ENCODE measurements at places on chromosomes 2 and 18.
A peak's percentile ranks its signal among the peaks of the same experiment; 100 is the strongest.

DNA sequence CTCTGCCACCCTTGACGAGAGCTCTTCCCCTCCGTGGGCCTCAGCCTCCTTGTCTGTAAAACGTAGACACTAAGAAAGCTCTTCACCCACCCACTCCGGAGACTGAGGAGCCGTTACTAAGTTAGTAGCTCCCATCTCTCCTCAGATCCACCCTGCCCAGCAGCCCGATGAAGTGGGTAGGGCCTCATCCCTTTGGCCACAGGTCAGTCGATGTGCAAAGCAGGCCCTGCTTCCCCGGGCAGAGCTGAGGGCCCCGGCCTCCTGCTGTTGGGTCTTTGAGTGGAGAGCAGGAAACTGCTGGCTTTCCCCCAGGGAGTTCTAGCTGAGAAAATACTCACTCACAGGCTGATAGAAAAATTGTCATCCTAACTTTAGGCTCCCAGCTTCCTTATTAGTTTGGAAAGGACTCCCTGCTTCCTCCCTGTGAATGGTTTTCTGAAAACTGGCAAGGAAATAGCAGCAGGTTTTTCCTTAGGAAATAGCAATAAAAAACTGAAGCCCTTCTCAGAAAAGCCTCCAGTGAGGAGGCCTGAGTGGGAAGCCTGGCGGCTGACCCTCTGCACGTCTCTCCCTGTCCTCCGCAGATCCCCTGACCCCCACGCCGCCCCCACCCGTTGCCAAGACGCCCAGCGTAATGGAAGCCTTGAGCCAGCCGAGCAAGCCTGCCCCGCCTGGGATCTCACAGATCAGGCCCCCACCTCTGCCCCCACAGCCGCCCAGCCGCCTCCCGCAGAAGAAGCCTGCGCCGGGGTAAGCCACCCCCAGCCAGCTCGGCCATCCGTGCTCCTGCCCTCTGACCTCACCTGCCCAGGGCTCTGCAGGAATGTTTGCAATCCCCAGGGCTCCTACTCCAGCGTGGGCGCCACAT is 30.2 kb downstream of the ITGB1BP1 start:
- H3K4me1 ChIP-seq, result no peaks in the 10 kb centered on the region
- no peak overlapping the region for H3K4me3 ChIP-seq
- no peaks in the 10 kb centered on the region for H3K36me3 ChIP-seq
- H3K27ac ChIP-seq, result no peak overlapping the region
- no peak for DNase-seq

DNA sequence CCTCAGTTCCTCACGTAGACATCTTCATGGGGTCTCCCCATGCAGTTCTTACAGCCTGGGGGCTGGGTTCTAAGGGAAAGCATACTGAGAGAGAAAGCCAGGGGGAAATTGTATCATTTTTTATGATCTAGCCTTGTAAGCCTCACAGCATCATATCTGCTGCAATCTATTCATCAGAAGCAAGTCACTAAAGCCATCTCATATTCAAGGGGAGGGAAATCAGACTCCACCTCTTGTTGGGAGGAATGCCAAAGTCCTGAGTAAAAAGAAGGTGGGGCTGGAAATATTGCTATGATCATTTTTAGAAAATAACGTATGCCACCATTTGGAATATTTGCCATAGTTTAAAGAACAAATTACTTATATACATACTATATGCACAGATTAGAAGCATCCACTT is 304.6 kb downstream of the TXNL1 start:
- no peaks in the 10 kb centered on the region for H3K36me3 ChIP-seq
- DNase-seq, result no peak
- no peaks in the 10 kb centered on the region for H3K27me3 ChIP-seq
- no peak overlapping the region for H3K27ac ChIP-seq
- no peak overlapping the region for H3K4me3 ChIP-seq

DNA sequence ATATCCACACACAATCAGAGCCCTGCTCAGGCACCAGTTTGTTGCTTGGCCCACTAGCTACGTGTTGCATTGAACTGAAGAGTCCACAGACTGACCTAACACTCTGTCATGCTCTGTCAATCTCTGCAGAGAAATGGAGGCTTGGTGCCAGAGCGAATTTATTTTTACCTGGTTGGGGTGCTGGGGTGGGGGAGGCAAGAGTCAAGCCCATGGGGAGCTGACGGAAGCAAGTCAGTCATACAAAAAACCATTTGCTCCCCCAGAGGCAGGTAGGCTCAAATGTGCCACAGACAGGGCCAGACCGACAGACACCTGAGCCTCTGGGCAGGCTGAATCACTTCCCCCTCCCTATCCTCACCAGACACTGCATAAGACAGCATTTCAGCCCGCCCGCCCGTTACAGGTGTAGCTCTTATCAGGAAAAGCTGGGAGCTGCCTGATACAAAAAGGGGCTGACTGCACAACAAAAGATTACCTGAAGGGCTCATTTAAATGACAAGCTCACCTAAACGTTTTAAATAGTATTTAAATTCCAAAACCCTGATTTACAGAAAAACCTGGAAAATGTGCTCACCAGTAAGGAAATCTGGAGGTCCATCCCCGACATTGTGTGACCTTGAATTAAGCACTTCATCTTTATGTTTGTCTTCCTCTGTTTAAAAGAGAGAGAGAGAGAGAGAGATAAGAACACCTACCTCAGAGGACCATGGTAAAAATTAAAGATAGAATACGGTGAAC is 2.1 kb upstream of the PCBP1 start:
- peaks cover 48% of the 10 kb centered on the region for H3K36me3 ChIP-seq
- peaks cover 36% of the 10 kb centered on the region for H3K4me1 ChIP-seq
- no peaks in the 10 kb centered on the region for H3K27me3 ChIP-seq
- no peak for DNase-seq
- peak overlapping the region; percentile 100 for H3K27ac ChIP-seq
- H3K4me3 ChIP-seq, result peak overlapping the region; percentile 96

GRCh38 chr2:85089585-85089984 is 43.6 kb upstream of the TCF7L1 start:
- H3K36me3 ChIP-seq, result no peaks in the 10 kb centered on the region
- H3K4me3 ChIP-seq, result no peak overlapping the region
- DNase-seq, result no peak
- no peaks in the 10 kb centered on the region for H3K4me1 ChIP-seq
- H3K27me3 ChIP-seq, result peaks cover 4% of the 10 kb centered on the region

GRCh38 chr2:28616396-28616999 is 120.6 kb downstream of the PLB1 start:
- H3K27ac ChIP-seq, result no peak overlapping the region
- DNase-seq, result no peak
- H3K4me3 ChIP-seq, result no peak overlapping the region
- peaks cover 7% of the 10 kb centered on the region for H3K27me3 ChIP-seq
- H3K36me3 ChIP-seq, result no peaks in the 10 kb centered on the region

DNA sequence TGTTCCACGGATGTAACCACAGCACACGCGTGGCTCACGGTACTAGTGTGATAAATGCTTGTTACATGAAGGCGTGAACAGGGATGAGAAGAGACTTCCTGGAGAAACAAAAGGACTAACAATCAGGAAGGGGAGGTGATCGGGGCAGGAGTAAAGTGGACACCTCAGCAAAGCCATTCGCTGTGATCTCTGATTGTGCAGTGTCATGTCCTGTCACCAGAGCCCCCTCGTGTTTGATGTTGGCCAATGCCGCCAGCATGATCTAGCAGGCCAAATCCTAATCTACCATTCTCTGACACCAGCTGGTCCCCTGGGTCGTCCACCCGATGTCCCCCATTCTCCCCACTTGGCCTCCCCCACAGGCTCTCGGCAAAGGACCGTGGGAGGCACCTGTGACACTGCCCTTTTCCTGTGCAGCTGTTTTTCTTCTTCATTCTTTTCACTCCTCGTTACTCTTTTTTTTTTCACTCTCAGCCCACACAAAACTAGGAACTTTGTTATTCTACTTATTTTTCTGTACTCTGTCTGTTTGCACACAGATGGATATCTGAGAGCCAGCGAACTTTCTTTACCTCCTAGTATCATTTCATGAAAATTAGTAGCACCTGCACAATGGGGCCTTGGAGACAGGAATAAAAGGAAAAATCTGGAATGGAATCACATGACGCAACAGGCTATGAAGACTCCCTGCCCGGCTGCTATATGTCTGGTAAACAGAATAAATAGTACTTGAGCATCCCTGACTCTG is 146.8 kb downstream of the TGIF1 start:
- H3K4me3 ChIP-seq, result peak overlapping the region; percentile 71
- H3K27ac ChIP-seq, result peak overlapping the region; percentile 94
- no peaks in the 10 kb centered on the region for H3K36me3 ChIP-seq
- peaks cover 42% of the 10 kb centered on the region for H3K4me1 ChIP-seq

GRCh38 chr2:213415093-213415492 is 130.8 kb downstream of the SPAG16 start:
- DNase-seq, result no peak
- H3K27ac ChIP-seq, result no peak overlapping the region
- H3K4me1 ChIP-seq, result no peaks in the 10 kb centered on the region
- no peak overlapping the region for H3K4me3 ChIP-seq
- H3K36me3 ChIP-seq, result no peaks in the 10 kb centered on the region

GRCh38 chr2:8312861-8313830 is 368.7 kb upstream of the ID2 start:
- peak; percentile 41 for DNase-seq
- H3K4me1 ChIP-seq, result peaks cover 37% of the 10 kb centered on the region
- H3K27ac ChIP-seq, result peak overlapping the region; percentile 79
- H3K36me3 ChIP-seq, result no peaks in the 10 kb centered on the region
- peaks cover 91% of the 10 kb centered on the region for H3K27me3 ChIP-seq

DNA sequence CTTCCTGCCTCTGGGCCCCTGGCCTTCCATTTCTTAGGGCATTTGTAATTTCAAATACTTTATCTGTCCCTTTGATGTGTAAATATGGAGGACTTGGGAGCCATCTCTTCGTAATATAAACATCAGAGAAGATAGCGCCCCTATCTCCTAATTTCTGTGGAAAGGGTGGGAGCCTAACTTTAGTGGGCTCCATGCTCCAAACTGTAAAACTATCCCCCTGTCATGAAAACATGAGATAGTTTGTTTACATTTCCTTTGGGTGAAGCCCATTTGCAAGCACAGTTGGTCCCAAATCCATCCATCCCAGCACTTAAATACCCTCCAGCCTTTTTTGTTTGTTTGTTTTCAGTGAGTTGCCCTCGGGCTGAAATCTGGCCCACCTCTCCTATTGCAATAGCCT is 782.6 kb upstream of the FSHR start:
- H3K4me1 ChIP-seq, result peaks cover 4% of the 10 kb centered on the region
- H3K27me3 ChIP-seq, result no peaks in the 10 kb centered on the region
- H3K27ac ChIP-seq, result no peak overlapping the region
- DNase-seq, result no peak

- no peak overlapping the region for H3K27ac ChIP-seq
- DNase-seq, result no peak
- no peaks in the 10 kb centered on the region for H3K4me1 ChIP-seq
- no peaks in the 10 kb centered on the region for H3K27me3 ChIP-seq
Observed at GRCh38 chr2:183215917-183216316, 91.7 kb downstream of the NUP35 start.

DNA sequence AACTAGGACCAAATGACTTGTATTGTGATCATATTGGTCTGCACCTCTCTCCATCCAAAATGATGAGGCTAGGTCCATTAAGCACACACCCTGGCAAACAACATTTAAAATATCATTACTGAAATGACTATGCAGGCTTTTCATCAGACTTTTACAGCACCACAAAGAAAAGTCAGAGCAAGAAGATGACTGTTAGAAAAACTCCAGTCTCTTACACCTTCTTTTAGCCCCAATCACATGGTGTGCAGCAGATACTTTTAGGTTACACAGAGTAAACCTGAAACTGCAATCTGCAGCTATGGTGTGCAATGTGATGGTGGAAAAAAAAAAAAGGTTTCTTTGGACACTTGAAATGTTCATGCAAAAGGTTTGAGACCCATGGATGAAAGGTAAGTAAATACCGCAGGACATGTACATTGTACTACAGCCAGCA is 5.4 kb upstream of the POLI start:
- H3K27me3 ChIP-seq, result no peaks in the 10 kb centered on the region
- peak; percentile 34 for DNase-seq
- H3K4me3 ChIP-seq, result peak overlapping the region; percentile 66
- peaks cover 64% of the 10 kb centered on the region for H3K4me1 ChIP-seq
- peak overlapping the region; percentile 86 for H3K27ac ChIP-seq
- H3K36me3 ChIP-seq, result peaks cover 5% of the 10 kb centered on the region

GRCh38 chr18:79947881-79948610 is 3.4 kb downstream of the SLC66A2 start:
- peaks cover 46% of the 10 kb centered on the region for H3K4me1 ChIP-seq
- peaks cover 29% of the 10 kb centered on the region for H3K36me3 ChIP-seq
- no peaks in the 10 kb centered on the region for H3K27me3 ChIP-seq
- no peak overlapping the region for H3K4me3 ChIP-seq

- H3K4me3 ChIP-seq, result no peak overlapping the region
- no peaks in the 10 kb centered on the region for H3K27me3 ChIP-seq
- peaks cover 16% of the 10 kb centered on the region for H3K4me1 ChIP-seq
- H3K36me3 ChIP-seq, result peaks cover 44% of the 10 kb centered on the region
- H3K27ac ChIP-seq, result no peak overlapping the region
Observed at GRCh38 chr18:75063615-75064512, 145.1 kb downstream of the PTGR3 start.

DNA sequence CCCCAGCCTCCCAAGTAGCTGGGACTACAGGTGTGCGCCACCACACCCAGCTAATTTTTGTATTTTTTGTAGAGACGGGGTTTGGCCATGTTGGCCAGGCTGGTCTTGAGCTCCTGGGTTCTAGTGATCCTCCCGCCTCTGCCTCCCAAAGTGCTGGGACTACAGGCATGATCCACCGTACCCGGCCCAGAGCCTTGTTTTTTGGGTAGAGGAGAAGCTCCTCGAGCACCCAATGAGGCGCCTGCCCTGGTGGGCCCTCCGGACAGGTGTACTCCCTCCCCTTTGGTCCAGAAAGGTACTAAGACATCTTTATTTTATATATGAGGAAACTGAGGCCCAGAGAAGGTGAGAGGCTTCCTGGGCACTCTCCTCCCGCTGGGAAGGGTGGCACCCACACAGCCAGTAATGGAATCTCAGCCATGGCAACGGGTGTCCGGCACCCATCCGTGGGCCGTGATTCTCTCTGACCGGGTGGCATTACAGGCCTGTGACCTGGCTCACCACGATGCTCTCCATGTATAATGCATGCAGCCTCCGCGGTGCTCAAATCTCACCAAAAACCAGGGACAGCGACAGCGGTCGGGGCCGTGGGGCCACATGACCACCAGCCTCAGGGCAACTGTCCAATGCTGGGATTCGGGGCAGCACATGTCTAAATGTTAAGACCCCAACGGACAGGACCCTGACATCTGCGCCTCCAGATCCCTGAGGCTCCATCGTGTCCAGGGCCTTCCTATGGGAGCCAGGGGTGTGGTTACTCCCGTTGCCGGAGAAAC is 16.8 kb upstream of the KLHL30 start:
- H3K4me1 ChIP-seq, result peaks cover 19% of the 10 kb centered on the region
- DNase-seq, result no peak
- peaks cover 20% of the 10 kb centered on the region for H3K27me3 ChIP-seq
- peaks cover 4% of the 10 kb centered on the region for H3K36me3 ChIP-seq

- no peak for DNase-seq
- no peak overlapping the region for H3K4me3 ChIP-seq
- peaks cover 8% of the 10 kb centered on the region for H3K27me3 ChIP-seq
- H3K36me3 ChIP-seq, result no peaks in the 10 kb centered on the region
- no peak overlapping the region for H3K27ac ChIP-seq
Observed at GRCh38 chr18:75554644-75555185, 127.2 kb upstream of the SMIM21 start.

GRCh38 chr2:221533299-221533698 is 38.8 kb downstream of the EPHA4 start:
- no peak overlapping the region for H3K4me3 ChIP-seq
- H3K36me3 ChIP-seq, result no peaks in the 10 kb centered on the region
- no peaks in the 10 kb centered on the region for H3K27me3 ChIP-seq
- no peaks in the 10 kb centered on the region for H3K4me1 ChIP-seq
- no peak for DNase-seq
